ENCODE measurements at places on chromosomes 1 and 21.

DNA sequence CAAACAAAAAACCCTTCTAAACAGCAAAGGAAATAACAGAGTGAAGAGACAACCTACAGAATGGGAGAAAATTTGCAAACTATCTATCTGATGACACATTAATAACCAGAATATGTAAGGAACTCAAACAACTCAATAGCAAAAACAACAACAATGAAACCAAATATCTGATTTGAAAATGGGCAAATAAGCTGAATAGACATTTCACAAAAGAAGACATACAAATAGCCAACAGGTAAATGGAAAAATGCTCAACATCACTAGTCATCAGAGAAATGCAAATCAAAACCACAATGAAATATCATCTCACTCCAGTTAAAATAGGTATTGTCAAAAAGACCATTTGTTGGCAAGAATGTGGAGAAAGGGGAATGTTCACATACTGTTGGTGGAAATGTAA, 57.6 kb upstream of the RC3H1 start:
- no peak for DNase-seq

DNA sequence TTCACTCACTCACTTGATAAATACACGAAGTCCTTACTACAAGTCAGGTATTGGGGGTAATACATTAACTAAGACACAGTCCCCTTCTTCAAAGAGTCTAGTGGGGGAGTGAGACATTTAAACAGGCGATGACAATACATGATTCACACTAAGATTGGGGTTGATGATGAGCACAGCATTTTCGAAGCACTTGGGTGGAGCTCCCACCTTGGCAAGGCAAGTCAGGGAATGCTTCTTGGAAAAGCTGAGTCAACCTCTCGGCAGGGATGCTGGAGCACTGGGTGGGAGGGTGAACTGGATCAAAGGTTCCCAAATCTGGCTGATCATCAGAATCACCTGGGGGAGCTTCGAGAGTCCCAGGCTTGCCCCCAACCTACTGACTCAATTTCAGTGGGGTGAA, 57.9 kb upstream of the ENAH start:
- DNase-seq, result no peak

GRCh38 chr21:14858311-14858710, 206.5 kb downstream of the NRIP1 start:
- no peak for DNase-seq

GRCh38 chr1:53766831-53767405, 28.0 kb upstream of the GLIS1 start:
- no peak for DNase-seq

DNA sequence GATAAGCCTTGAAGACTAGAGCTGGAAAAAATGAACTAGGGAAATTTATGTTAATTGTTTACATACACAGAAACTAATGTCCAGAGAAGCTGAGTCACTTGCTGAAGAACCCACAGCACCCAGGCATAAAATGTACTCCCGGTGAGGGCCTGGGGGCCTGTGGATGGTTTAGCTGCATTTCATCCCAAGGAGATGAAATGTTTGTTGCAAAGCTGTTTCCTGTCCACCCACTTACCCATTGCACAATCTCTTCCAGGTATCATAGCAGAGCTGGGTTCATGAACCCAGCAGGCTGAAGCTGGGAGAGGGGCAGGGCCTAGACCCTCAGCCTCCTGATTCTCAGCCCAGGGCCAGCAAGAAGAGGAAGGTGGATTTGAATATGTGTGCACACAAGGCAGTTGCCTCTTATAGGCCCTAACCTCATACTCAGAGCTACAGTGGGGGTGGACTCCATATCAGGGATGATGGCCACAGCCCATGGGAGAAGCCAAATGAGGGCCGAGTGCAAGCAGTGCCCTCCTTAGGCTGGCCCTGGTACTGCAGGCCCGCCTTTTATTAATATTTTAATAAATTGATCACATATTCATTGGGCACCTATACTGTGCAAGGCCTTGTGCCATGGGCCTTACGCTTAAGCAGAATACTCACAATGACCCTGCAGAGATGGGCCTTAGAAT, 110.8 kb downstream of the LACTBL1 start:
- DNase-seq, result no peak

GRCh38 chr1:214445831-214446614, 105.4 kb downstream of the PTPN14 start:
- DNase-seq, result no peak

DNA sequence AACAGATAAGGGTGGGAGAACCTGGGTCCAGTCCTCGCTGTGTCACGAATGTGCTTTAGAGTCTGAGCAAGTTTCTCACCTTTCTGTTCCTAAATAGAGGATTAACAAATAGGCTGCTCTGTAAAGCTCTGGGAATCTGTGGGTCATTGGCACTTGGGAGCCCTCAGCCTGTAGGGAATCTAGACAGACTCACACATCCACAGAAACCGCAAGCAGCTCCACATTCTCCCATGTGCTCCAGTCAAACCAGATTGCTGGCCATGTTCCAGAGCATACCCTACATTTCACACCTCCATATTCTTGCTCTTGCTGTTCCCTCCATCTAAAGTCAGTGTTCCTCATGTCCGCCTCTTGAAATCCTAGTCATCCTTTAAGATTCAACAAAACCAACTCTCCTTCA, 7.8 kb upstream of the AHCYL1 start:
- no peak for DNase-seq

DNA sequence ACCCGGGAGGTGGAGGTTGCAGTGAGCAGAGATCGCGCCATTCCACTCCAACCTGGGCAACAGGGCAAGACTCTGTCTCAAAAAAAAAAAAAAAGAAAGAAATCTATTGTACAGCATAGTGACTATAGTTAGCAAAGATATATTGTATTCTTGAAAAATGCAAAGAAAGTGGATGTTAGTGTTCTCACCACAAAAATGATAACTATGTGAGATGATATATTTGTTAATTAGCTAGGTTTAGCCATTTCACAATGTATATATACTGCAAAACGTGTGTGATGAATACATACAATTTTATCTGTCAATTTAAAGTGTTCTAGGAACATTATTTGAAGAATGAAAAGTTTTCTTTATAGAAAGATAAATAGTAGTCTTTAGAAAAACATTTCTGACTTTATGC, 179.9 kb downstream of the AK5 start:
- DNase-seq, result no peak

GRCh38 chr1:43980255-43981134, 1.5 kb downstream of the B4GALT2 start:
- no peak for DNase-seq

DNA sequence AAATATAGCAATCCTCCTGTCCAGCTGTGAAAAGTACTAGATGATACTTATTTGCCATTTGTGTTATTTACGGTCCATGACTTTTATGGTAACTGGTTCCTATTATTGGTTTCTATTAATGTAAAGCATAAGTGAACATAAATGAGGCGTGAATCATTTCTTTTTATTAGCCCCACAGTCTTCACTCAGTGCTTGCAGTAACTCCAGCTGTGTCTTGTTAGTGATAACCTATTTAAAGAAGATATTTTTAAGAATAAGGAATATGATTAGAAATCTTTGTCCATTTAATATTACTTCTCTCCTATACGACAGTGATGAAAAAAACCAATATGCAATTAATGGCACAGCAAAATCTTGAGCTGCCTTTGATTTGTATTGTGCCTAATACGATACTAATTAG, 149.9 kb downstream of the SPATA17 start:
- DNase-seq, result no peak

DNA sequence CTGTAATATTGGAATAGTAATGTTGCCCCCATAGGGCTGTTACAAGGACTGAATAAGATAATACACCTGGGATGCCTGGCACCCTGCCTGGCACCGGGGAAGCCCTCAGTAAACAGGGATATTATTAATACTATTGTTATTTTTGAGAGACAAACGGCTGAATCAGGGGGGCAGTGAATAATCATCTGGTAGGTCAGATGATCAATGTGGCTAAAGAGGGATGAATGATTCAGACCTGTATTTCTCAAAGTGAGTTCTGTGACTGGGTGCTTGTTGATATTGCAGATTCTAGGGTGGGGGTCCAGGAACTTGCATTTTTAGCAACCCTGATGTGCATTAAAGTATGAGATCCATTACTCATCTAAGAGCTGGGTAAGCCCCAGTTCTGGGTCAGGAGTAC, 46.2 kb upstream of the BCL10 start:
- no peak for DNase-seq

GRCh38 chr1:92695104-92695503, 89.8 kb downstream of the EVI5 start:
- DNase-seq, result no peak

DNA sequence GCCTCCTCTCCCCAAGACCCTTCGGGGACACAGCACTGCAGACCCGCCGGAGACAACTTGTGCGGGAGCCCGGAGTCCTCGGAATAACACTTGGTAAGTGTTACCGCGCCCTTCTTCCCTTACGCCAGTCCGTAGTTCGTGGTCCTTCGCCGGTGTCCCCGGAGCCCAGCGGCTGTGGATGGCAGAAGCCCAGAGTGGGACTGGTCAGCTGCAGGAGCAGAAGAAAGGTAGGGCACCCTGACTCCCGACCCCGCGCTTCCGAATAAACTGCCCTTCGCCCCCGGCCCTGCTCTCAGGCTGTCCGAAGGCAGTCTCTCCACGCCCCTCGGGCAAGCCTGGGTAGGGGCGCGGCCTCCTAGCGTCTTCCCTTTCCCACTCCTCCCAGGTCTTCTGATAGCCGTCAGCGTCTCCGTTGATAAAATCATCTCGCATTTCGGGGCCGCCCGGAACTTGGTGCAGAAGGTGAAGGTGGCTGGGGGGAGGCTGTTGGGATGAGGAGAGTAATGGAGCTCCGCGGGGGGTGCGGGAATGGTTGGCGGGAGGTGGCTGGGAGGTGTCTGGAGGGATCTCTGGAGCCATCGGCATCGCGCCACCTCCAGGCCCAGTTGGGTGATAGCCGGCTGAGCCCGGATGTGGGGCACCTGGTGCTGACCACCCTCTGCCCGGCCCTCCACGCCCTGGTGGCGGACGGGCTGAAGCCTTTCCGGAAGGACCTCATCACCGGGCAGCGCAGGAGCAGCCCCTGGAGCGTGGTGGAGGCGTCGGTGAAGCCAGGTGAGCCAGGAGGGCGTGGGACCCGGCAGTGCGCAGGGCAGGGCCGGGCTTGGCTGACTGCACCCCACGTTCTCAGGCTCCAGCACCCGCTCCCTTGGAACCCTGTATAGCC, 4.3 kb downstream of the RUSC1 start:
- peak; percentile 25 for DNase-seq
